ENCODE measurements at places on chromosomes 5 and 9. TPM values are rescaled to one million over a fixed set of nuclear protein-coding genes. Genes with fewer than 3 reads are reported as not detected.

The SUSD3 gene
- polyA plus RNA-seq = 0.37 TPM

The HINT2 gene
- polyA plus RNA-seq = 11.6 TPM

The HK3 gene
- polyA plus RNA-seq = not detected

The SLC25A48 gene
- polyA plus RNA-seq = not detected

The MSMP gene
- not detected for polyA plus RNA-seq

The RLN1 gene
- 0.19 TPM for polyA plus RNA-seq

The OGN gene
- not detected for polyA plus RNA-seq

The ZNF300 gene
- 3.4 TPM for polyA plus RNA-seq

The PDE6A gene
- 0.05 TPM for polyA plus RNA-seq

The PTGDS gene
- polyA plus RNA-seq = not detected

The AK8 gene
- polyA plus RNA-seq = 0.24 TPM

The CCDC69 gene
- 4.1 TPM for polyA plus RNA-seq

The ADAMTS6 gene
- 10.9 TPM for polyA plus RNA-seq

The DAB2IP gene
- 28.6 TPM for polyA plus RNA-seq

The ACTBL2 gene
- 2.7 TPM for polyA plus RNA-seq
